ENCODE measurements at places on chromosomes 16 and 17.

GRCh38 chr16:67790071-67790470, 16.3 kb downstream of the RANBP10 start:
- no peak for DNase-seq

- peak; percentile 45 for DNase-seq
These were observed 1.2 kb downstream of the RASD1 start for GRCh38 chr17:17494870-17495535.

DNA sequence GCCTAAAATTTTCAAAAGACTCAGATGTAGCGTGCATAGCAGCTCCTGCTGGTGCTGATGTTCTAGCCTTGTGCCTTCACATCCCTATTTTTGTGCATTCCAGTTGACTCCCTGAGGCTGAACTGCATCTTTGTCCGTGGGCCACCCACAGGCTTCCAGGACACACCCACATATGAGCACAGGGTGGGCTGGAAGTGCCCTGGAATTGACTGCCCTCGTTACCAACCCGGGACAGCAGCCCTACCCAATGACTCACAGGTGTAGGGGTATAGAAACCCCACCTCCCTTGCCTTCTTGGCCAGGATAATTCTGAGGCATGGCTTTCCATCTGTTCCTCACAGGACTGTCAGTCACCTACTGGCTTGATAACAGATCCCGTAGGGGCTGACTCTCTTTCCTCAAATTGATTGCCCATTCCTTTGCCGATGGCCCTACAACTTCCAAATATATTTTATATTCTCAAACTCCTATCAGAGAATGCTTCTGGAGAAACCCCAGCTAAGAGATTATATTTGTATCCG, 65.9 kb upstream of the CDH13 start:
- no peak for DNase-seq

DNA sequence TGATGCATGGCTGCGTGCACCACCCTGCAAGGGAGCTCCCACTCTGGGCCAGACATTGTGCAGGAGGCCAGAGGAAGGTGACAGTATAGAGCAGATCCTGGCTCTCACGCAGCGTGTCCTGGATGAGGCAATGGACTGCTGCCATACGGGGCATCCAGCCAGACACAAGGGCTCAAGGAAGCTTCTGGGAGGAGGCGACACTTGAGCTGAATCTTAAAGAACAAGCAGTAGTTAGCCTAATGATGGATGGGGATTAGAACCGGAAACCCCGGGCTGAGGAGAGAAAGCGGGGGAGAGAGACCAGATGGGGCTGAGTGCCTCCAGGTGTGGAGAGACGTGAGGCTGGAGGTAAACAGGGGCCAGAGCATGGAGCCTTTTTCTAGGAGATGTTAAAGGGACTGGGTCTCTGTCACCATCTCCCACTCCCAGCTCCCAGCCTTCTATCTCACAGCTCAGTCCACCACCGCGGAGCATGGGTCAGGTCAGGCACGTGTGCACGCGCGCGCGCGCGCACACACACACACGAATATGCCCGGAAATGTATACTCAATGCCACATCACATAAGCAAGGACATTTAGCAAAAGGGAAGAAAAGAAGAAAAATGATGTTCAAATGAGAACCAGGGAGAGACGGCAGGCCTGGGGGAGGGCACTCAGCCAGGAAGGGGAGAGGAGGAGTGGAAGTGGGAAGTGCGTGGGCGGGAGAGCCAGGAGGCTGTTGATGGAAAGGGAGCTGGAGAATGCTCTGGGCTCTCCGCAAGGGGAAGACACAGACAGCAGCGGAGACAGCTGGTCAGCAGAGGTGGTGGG, 46.3 kb downstream of the CCDC42 start:
- DNase-seq = peak; percentile 28

GRCh38 chr16:1366712-1367299, 15.1 kb downstream of the GNPTG start:
- no peak for DNase-seq

GRCh38 chr16:83215406-83216001, 588.7 kb downstream of the CDH13 start:
- peak; percentile 48 for DNase-seq

- no peak for DNase-seq
These were observed 2.7 kb upstream of the HOXB9 start for GRCh38 chr17:48628649-48629410.

GRCh38 chr16:46982335-46982734, 8.9 kb upstream of the DNAJA2 start:
- no peak for DNase-seq

GRCh38 chr16:81996664-81997509, 14.4 kb downstream of the SDR42E1 start:
- DNase-seq = peak; percentile 50

DNA sequence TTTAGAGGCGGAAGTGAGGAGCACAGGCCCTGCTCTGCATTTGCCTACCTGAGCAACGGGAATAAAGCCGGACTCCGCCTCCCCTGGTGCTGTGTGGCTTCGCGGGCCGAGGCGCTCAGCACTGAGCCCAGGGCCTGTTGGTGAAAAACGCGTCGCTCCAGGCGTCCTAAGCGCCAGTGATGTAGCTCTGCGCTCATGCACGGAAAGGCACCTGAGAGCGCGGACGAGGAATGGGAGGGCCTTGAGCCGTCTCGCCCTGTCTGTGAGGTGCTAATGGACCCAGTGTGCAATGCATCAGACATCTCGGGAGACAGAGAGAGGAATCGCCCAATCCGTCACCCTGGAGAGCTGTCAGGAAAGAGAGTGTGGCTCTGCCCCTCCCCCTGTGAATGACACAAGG, 17.2 kb upstream of the ATP2A3 start:
- DNase-seq = no peak

DNA sequence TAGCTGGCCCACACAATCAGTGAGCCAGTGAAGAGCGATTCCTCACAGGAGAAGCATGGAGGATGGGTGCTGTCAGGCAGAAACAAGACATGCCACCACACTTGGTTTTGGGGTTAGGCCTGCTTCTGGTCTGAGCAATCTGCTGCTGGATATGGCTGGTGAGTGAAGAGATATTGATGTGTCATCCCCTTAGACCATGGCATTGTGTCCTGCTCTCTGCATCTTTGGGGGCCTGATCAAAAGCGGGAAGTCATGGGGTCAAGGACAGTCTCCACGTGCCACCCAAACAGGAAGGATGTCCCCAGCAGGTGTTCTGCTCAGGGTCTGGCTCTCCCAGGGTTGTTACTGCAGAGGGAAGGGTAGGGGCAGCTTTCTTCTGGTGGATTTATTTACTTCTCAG, 140.7 kb downstream of the PRKCB start:
- no peak for DNase-seq

DNA sequence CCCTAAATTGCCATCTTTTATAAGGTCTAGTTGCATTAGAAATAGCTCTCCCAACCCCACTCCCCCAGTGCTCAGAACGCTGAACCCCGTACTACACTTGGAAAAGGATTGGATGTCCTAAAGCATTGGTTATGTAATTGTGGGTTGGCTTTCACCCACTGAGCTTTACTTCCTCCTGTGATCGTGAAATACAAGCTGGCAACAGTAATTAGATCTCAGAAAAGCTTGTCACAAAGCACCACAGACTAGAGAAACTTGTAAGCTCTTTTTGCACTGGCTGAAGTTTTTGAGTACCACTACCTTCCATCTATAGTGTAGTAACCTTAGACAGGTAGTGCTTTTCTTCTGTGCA, 54.4 kb downstream of the SIAH1 start:
- no peak for DNase-seq

DNA sequence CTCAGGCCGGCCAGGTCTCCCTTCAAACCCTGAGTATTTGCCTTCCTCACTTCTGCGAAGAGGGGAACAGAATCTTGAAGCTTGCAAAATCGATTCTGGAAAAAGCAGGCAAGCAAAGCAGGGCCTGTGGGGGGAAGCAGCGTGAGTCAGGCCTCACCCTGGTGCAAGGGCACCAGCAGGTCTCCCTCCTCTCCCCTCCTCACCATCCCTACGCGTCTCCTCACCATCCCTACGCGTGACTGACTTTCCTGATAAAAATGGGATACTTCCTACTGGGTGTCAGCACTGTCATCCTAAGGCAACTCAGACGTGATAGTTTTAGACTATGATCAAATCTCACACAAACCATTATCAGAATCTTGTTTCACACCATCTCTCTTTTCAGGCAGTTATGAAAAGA, 12.1 kb downstream of the CMTM3 start:
- no peak for DNase-seq

DNA sequence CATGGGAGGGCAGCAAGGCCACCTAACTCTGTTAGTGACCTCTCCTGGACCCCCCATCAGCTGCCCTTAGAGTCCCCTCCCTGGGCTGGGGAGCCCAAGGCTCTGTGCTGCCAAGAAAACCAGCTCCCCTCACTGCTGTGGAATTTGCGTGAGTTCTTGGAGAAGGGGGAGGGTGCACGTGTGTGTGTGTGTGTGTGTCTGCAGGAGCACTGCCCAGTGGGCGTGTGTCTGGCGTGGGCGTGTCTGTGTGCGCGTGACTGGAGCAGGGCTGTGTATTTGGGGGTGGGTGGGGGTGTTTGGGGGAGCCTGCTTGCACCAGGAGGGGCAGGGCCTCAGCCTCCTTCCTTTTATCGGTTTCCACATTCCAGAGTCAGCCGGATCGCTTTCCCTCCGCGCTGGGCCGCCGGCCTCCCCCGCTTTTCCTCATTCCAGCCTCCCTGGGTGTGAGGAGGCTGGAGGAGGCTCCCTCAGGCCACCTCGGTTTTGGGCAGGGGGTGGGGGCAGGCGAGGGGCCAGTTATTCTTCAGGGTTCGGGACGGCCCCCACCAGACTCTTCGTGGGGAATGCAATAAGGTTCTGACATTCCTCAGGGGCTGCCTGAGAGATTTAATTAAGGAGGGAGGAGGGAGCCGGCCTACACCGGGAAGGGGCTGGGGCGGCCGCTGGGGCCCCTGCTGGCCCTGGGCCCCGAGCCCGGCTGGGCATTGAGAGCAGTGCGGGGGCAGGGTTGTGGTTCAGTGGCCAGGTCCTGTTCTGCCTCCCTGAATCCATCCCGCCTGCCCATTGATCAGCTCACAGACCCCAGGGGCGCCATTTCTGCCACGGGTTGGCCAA, 2.5 kb downstream of the VASN start:
- DNase-seq = peak; percentile 76

GRCh38 chr16:53484542-53484941, 18.5 kb downstream of the AKTIP start:
- no peak for DNase-seq

DNA sequence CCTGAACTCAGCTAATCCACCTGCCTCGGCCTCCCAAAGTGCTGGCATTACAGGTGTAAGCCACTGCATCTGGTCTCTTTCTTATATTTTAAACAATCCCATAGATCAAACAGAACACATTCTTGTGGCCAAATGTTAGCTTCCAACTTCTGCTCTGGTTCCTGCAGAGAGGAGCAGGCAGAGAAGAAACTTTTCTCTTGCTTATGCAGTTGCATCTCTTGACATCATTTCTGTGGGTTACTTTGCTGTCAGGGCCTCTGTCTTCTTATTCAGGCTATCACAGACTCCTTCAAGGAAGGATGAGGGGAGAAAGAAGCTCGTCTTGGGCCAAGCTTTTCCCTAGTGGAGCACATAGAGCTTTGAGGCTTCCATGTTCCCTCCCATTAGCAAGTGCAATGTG, 7.8 kb downstream of the HSD17B2 start:
- no peak for DNase-seq

GRCh38 chr17:82097184-82097918, 685 bp downstream of the FASN start:
- peak; percentile 35 for DNase-seq

GRCh38 chr17:8656693-8657092, 26.2 kb upstream of the MYH10 start:
- no peak for DNase-seq

DNA sequence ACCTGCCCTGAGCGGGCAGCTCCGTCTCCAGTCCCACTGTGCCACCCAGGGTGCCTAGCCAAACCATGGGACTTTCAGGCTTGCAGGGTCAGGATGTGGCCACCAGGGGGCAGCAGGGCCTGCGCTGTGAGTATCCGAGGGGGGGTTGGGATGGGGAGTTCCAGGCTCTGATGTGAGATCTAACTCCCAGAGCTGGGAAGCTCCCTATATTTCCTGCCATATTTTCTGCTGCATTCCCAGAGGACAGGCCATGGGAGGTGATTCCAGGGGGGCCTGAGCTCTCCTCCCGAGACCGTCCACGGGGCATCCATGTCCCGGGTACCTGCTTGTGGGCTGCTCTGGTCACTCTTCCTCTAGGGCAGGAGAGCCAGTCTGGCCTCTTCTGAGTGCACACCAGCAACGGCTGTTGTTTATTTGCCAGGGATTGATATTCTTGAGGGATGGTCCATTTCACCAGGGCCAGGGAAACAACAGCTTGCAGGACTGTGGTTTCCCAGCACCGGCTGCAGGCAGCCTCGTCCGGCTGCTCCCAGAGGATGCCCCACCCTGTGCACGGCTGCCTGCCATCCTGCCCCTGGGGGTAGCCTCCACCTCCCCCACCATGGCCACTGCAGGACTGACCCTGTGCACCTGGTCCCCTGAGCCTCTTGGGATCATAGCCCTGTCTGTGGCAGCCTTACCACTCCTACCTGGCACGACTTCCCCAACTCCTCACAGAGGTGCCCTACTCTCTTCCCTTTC, 1.2 kb downstream of the GPR142 start:
- DNase-seq = peak; percentile 42

DNA sequence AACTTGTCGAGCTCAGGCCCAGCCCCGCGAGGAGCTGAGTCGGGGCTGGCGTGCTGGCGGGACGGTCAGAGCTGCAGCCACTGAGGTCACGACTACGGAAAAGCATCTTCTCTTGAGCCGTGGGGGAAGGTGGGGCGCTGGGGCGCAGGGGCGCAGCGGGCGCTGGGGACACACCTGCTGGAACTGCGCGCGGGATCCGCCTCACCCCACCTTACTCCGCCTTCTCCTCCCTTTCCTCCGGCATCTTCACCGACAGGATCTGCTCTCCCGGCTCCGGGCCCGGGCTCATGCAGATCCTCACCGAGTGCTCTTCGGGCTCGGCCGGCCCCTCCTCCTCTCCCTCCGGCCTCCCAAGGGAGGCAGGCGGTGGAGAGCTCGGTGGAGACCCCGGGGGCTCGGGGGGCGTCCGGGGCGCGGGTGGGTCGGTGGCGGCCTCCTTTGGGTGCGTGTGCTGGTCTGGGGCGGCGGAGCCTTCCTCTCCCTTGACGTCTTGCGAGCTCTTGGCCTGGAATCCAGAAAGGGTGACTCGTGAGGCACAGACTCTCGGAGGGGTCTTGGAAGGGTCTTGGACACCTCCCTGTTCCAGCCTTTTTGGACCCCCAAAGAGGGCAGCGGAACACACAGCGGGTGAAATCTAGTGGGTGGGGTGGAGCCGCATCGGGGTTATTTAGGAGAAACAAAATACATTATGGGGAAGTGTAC, 81.8 kb upstream of the KIFC3 start:
- peak; percentile 40 for DNase-seq
